ENCODE measurements at places on chromosomes 3 and 15.
A peak's percentile ranks its signal among the peaks of the same experiment; 100 is the strongest.

- DNase-seq = no peak
Measured at GRCh38 chr15:31259562-31260252, 66.9 kb upstream of the KLF13 start.

GRCh38 chr15:57138349-57138788 is 219.9 kb downstream of the TCF12 start:
- DNase-seq = peak; percentile 74

DNA sequence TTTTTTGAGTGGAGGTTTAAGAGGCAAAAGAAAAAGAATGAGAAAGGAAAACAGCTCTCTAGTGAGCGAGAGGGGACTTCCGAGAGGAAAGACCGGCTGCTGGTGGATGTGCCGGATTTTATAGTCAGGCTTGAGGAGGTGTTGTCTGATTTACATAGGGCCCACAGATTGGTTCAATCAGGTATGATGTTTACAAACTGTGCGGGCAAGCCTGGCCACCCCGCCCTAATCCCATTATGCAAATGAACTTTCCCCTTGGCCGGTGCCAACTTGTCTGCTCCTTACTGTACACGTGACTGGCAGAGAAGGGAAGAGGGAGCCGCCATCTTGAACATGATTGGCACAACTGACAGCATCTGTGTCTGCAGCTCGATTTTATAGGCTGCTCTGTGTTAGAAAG is 44.7 kb downstream of the FAM43A start:
- DNase-seq = peak; percentile 20

GRCh38 chr3:43076857-43077256 is 29.0 kb downstream of the POMGNT2 start:
- DNase-seq = no peak

DNA sequence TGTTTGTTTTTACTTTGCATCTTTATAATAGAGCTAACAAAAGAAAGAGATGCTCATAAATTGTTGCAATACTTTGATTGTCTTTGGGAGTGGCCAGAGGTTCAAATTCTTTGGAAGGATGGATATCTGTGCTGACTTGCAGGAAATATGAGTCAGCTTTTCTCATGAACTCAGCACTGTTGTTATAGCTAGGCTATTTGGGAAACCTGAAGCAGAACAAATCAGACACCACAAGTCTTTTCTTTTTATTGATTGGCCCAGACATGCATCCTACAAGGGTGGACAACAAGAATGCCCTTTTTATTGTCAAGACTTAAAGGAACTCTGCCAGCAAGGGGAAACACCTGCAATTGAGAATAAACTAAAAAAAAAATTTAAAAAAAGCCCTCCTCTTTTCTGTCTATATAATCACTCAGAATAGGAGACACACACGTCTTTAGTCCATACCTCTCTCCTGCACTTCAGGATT is 4.6 kb upstream of the DENND4A start:
- DNase-seq = no peak

DNA sequence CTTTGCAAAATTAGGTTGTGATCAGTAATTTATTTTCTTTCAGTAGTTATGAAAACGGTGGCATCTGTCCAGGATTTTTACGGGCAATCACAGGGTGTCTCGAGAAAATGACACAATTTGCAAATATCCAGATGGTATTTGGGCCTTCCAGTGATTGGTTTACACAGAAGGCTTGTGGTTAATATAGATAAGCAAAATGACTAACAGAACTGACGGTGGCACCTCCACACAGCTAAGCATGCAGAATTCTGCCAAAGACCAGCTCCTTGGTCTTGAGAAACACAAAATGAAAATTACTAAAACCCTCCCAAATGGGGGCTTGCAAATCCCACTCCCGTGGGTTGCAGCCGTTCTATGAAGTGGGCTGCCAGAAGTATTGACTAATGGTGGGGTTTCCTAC is 5.5 kb downstream of the ARHGEF3 start:
- DNase-seq = peak; percentile 91

GRCh38 chr3:58591517-58592510 is 14.6 kb upstream of the FAM107A start:
- DNase-seq = no peak

GRCh38 chr3:191137708-191138107 is 61.3 kb upstream of the OSTN start:
- no peak for DNase-seq
